T-helper 9 cell (primary cell): ENCODE measurements at places on chromosomes 1 and 21.

GRCh38 chr1:201028461-201028889 lies 5.0 kb upstream of the KIF21B start:
- DNase-seq: no peak

- no peak for DNase-seq
Measured at GRCh38 chr1:153560771-153561465, 4.7 kb downstream of the S100A2 start.

DNA sequence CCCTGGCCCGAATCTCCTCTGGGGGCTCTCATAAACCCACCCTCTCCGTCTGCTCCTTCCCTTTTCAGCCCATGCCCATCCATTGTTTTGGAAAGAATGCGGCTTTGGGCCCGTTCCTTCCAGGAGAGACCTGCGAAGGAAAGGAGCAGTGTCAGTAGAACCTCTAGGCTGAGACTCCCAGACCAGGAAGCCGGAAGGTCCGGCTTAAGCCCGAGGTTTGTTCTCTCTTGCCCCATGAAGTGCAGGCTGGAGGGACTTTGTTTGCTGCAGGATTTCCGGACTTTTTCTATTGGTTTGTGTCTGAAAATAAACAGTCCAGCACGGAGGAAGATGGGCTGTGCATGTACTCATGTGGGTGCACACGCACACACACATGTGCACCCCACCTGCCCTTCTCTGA lies 49.8 kb downstream of the ELK4 start:
- no peak for DNase-seq

DNA sequence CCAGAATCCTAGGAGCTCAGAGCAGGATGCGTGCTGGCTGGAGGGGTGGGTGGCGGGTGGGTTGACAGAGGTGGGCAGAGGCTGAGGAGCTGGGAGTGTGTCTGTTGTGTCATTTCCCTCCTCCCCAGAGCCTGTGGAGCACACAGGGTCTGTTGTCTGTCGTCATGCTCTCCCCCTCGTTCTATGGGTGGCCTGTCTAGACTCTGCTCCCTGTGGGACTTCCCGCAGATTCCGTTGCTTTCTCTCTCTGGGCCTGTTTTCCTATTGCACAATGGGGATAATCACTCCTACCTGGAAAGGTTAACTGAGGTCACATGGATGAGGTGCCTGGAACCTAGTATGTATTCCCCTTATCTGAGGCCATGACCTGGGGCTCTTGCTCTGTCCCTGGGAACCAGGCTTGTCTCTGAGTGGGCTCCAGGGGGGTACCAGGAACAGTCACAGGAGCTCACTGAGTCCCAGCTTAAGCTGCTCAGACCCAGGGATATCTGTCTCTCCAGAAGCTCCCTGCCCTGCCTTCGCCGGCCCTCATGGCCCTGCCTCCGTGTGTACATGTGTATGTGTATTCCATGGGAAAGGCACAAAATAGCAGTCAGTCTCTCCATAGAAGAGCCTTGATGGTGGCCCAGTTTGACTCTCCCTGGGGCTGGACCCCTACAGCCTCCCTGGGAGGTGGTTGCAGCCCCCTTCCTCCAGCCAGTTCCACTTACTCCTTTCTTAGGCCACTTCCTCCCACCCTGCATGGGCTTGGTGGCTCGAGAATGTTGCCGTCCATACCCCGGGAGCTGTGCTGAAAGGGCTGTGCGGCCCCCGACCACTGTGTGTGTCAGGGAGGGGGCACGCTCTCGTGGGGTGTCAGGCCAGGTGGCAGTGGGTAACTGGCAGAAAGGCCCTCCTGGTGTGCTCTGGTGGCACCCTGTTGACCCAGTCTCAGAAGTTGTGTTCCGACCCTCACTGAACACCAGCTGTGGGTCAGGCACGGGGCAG lies 17.9 kb downstream of the PTPRF start:
- DNase-seq: no peak

- no peak for DNase-seq
Measured at GRCh38 chr1:162324396-162324795, 52.3 kb downstream of the SPATA46 start.

DNA sequence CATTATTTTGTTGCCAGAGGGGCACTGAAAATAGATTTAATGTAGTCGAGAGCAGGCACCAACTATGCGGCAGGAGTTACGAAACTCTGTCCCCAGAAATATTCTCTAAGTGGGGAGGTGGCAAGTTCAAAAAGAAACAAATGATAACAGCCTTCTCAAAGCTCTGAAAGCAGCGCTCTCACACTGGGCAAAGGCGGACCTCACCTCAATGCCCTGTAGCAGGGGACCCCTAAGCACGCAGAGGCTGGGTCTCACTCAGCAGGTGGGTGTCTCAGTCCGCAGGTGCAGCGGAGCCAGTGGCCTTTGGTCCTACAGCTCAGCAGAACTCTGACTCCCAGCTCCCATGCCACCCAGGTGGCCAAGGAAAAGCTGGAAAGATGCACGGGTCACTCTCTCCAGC lies 21.8 kb upstream of the TMPRSS2 start:
- no peak for DNase-seq

GRCh38 chr1:229066591-229066990 lies 204.3 kb upstream of the RAB4A start:
- no peak for DNase-seq

DNA sequence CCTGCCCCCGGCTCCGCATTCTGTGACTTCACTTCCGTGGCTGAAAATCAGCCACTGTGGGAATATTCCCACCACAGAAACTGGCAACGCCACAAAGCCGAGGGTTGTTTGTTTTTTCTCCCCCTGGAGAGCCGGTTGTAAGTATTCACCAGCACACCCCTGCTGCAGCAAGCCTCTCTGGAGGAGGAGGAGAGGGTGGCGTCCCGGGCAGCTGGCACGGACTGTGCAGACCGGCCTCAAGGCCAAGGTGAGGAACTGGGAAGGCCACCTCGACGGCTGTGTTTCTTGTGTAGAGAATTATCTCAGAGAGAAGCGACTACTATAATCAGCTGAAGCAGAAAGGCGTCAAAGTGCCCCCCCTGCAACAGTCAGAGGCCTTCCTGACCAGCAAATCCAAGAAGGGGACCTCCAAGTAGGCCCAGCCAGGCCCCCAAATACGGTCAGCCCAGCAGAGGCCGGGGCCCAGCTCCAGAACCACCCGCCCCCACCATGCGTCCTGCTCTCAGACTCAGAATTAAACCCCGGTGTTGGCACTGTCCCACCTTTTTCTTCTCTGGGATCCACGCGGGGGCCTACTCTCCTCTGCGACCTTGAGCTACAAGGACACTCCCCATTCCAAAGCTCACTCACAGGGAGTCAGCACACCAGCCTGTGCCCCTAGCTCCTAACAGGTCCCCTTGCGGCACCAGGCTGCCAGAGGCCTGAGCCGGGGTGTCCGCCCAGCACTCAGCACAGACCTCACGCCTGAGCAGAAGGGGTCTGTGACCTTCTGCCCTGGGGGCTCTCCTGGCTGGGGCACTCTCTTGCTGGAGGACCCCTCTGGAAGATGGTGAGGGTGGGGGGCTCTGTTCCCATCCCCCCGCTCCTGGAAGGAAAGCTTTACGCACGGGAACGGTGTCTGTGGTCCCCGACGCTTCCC lies 1.2 kb upstream of the SMIM1 start:
- DNase-seq: no peak

GRCh38 chr1:20291645-20292084 lies 990 bp downstream of the VWA5B1 start:
- DNase-seq: no peak

DNA sequence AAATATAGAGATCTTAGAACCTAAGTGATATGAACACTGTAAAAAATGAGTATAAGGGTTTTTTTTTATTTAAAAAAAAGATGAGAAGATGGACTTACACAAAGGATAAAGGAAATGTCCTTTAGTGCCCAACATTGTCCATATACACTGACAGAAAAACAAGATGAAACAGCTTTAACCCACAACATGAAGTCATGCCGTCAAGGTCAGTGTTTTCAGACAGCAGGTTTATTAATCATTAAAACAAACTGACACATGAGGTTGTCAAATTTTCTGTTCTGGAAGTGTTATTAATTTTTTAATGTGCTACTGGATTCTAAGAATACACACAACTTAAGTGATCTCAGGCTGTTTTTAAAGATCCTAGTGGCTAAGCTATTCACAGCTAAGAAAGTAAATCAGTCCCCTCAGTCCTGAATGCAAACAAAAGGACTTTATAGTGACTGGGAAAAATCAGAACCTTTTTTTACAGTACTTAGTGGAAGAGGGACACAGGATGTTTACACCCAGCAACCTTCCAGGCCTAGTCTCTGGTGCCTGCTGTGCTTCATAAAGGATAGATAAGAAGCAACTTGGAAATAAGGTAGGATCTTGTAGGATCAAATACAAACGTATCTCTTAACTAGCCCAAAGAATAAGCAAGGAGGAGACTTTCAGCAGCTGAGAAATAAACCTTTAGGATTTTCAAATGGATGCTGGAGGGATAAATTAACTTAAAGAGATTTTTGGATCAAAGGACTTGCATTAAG lies 21.9 kb upstream of the PKN2 start:
- no peak for DNase-seq

- DNase-seq: no peak
Measured at GRCh38 chr1:43274125-43274803, 4.5 kb downstream of the TMEM125 start.

DNA sequence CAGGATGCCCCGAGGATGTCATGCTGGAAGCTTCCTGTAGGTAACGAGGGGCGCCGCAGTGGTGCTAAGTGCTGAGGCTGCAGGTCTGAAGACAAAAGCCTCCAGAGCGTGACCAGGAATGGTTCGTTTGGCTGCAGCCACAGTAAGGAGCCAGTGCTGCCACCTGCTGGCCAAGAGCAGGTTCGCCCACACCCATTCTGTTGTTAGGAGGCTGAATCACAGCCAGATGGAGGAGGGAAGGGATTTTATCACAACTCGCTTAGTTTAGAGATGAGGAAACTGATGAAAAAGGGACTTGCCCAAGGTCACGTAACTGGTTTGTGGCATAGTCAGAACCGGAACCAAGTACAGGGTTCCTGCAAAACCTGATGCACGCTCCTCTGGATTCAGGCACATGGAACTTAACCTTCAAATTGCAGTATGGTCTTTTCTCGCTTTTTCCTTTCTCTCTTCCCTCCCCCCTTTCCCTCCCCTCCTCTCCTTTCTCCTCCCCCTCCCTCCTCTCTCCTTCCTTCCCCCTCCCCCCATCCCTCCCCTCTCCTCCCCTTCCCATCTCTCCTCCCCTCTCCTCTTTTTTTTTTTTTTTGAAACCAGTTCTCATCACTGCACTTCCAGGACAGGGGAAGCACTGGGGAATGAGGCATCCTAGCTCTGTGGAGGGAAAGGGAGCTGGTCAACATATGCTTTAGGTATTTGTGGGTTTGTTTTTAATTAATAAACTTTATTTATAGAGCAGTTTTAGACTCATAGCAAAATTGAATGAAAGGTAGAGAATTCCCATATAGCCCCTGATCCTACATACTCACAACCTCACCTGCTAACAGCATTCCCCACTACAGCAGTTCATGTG lies 81.8 kb downstream of the MPZL1 start:
- peak; percentile 82 for DNase-seq

DNA sequence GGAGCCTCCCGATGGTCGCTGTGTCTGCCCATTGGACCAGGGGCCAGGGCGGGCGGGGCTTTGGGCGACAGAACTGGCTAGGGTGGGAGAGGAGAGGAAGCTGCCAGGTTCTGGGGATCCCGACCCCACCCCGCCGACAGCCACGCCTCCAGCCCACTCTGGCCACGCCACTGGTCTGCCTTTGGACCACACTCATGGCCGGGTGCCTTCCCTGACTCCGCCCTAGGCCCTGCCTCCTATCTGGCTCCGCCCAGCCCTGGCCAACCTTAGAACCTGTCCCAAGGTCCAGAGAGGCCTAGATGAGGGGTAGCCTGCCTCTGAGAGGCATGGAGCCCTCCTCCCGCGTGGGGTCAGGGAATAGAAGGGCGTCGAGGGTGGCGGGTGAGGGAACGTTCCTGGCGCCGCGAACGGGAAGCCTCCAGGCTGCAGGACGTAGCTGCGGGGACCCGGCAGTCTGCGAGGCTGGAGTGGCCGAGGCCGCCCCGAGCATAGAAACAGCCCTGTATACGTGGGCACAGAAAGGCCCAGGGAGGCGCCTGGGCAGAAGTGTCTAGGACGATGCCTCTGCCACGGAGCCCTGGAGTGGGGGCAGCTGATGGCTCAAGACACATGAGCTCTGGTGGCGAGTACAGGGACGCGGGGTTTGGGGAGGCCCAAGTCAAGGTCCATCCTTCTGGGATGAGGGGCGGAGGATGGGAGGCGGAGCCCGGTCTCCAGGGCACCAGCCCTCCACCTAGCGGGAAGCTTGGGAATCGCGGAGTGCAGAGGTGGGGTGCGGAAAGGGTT lies 11.5 kb upstream of the COL16A1 start:
- peak; percentile 10 for DNase-seq

DNA sequence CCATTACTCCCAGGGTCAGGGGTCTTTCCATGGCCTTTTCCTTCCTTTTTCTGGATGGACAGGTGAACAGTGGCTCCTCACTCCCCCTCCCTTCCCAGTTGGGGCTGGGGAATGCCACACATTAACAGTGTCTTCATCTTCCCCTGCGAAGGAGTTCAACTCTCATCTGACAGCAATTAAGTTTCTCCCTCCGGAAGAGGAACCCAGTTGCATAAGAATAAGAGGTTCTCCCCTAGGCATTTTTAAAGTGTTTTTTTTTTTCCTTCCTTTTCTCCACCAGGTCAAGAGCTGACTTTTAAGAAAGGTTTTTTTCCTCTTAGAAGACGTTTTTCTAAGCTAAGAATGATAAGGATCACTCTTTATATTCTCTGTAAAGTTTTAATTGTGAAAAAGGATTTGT lies 42.3 kb upstream of the FASLG start:
- DNase-seq: no peak

DNA sequence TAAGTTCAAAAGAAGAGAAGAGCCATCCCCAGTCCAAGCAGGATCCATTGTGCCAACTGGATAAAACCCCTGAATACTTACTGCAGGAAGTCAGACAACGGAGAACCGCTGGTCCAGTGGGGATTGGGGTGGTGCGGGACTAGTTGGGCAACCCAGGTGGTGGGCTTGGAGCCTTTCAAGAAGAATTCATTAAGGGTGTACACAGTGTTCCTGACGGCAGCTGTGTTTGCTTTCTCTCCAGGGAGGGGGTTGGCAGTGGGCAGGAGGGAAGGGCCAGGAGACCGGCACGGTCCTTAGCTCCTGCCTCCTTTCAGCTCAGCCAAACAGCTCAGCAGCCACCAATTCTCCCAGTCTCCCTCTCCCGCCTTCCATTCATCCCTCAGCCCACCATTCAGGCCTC lies 7.1 kb upstream of the CDK18 start:
- DNase-seq: no peak

DNA sequence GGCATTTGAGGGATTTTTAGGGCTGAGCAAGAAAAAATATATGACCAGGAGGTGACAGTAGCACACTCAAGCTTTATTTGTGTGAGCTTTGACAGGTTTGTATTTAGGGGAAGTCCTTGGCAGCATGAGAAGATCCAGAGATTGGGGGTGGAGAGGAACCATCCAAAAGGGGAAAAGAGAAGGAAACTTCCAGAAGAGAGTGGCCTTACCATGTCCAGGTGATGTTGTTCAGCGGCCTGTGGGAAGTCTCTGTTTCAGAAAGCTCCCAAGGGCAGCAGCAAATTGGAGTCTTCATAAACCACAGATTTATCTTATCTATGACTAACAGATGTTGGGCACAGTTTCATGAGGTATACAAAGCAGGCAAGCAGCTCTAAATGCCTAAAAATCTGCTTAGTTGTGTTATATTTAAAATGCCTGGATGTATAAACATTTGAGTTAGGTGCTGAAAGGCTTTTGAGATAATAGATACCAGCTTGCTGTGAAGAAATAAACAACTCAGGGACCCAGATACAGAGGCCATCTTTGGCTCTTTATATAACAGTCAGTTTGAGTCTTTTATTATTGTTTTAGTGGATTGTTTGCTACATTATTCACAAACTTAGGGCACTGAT lies 21.2 kb upstream of the ADAR start:
- no peak for DNase-seq
